ENCODE measurements at places on chromosomes 16 and 17.

DNA sequence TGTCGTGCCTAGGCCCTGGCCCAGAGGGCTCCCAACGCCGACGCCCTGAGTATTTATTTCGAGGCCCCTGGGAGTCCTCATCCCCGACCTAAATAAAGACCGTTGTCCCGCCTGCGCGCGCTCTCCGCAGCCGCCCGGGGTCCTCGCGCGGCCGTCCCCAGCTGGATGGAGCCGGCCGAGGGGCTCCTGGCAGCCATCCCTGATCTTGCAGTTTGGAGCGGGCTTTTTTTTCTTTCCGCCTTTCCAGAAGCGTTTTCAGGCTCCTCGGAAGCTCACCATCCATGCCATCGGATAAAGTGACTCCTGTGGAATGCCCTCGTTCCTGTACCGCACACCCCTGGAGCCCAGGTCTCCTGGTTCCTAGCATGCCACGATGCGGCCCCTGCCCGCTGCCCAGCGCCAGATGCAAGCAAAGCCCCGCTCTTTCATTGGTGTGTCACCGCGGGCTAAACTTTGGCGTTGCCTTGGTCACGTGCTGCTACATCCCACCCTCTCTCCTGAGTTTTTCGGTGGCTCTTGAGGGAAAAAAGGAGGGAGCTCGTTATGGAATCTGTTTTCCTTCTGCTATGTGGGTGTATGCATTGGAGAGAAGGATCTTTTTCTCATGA, 716 bp downstream of the TMEM94 start:
- DNase-seq, result peak; percentile 88

GRCh38 chr16:25148568-25149215, 37.1 kb downstream of the LCMT1 start:
- DNase-seq, result peak; percentile 12

GRCh38 chr16:4936181-4936990, 562 bp downstream of the PPL start:
- peak; percentile 83 for DNase-seq

DNA sequence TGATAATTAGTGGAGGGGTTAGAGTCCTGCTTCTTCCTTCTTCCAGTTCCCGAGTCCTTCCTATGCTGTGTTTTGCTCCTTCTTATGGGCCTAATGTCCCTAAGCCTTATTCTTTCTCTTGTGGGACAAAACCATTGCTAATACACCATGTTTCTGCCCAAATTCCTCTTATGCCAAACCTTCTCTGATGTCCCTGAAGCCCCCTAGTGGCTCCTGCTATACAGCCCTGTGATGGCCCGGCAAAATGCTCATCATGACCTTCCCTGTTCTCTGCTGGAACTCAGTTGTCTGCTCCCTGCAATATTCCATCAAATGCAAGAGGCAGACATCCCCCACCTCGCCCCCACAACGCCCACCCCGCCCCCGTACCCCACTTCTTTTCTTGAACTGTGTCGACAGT, 171.6 kb downstream of the CDH11 start:
- no peak for DNase-seq

DNA sequence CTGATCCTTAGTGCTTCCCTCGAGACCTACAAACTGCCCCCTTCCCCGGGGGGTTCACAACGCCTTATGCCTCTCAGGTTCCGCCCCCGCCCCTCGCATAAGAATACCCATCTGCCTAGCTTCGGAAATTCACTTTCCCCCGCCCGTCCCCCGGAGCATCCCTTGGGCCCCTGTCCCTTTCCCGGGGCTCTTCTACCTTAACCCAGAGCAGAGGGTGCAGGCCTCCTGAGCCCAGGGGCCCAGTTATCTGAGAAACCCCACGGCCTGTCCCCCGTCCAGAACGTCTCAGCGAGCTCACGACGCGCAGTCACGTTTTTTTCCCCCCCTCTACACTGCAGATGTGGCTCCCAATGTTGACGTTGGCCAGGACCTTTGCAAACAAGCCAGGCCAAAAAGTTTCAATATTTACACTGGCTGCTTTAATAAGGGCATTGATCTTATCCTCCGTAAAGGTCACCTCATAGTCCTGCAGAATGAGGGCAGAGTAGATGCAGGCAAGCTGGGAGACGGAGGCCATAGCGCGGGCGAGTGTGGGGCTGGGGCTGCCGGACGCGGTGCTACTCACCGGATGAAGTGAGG, 1.4 kb upstream of the NBR1 start:
- peak; percentile 74 for DNase-seq
